ENCODE measurements at places on chromosomes 13 and 19.

- no peak for DNase-seq
These were observed 15.9 kb downstream of the DYRK1B start for GRCh38 chr19:39817888-39818561.

- DNase-seq = no peak
These were observed 2.8 kb upstream of the USF2 start for GRCh38 chr19:35265900-35266519.

- no peak for DNase-seq
These were observed 3.0 kb downstream of the GTPBP3 start for GRCh38 chr19:17340302-17340870.

GRCh38 chr19:57242821-57243220, 2.4 kb downstream of the ZNF805 start:
- DNase-seq = no peak

DNA sequence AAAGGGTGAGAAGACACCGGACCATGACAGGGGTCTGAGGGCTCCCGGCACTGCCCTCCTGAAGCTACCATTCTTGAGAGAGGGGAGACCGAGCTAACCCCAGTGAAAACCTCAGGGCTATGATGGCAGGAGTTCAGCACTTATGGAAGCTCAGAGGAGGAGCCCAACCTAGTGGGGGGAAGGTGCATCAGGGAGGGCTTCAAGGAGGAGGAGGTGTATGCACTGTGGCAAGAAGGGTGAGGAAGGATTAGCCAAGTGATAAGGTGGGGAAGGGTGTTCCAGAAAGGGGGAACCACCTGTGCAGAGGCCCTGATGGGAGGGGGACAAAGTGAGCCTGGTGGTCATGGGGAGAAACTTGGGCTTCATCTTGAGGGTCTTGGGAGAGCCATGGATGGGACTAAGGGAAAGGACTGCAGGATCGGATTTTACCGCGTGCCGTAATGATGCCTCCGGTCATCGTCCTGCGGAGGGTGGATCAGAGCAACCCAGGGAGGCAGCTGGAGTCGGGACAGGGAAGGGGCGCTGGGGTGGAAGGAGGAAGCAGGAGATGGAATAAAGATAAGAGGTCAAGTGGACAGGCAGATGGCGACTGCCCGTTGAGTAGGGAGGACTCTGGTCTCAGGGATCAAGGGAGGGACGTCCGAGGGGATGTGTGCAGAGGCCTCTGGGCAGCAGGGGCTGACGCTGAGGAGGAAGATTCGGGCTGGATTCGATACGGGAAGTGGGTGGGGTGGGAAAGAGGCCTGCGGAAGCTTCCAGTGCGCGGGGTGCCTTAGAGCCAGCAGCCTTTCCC, 13.3 kb upstream of the PSMD8 start:
- no peak for DNase-seq

- DNase-seq = no peak
These were observed 5.2 kb downstream of the TRIM28 start for GRCh38 chr19:58548859-58549663.

DNA sequence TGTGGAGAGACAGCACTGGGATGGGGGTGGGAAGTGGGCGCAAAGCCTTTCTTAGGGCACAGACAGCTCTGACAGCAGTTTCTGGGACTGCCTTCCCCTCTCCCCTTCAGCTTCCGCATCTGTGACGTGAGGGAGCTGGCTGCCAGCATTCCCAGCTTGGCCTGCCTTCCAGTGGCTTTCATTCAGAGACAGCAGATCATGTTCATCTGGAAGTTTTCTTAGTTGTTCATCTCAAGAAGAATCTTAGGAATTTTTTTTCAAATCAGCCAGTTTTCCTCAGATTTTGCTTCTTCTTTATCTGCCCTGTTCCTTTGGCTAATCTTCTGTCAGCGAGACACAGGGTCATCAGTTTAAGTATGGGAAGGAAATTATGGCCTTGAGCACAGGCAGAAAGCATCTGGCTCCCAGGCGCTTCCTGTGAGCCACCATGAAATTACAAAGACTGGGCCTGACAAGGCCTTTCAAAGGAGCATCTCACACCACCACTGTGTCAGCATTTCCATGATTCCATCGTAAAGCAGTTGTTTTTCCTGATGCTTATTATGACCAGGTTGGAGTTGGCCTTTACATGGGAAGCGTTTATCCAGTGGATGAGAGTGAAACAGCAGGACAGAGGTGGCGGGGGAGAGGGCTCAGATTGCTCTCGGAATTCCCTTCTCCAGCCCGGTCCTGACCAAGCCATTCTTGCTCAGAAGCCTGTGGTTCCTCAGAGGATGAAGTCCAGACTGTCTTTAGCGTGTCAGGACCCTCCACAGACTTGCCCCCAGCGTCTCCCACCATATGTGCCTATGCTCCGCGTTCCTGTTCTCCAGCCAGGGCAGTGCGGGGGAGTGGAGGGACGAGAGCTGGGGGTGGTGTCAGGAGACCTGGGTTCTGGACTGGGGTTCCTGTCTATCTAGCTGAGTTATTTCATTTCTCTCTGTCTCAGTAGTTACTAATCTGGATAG, 43.6 kb downstream of the ARHGAP35 start:
- DNase-seq = no peak

- no peak for DNase-seq
These were observed 16.8 kb downstream of the CLEC11A start for GRCh38 chr19:50739914-50740426.

DNA sequence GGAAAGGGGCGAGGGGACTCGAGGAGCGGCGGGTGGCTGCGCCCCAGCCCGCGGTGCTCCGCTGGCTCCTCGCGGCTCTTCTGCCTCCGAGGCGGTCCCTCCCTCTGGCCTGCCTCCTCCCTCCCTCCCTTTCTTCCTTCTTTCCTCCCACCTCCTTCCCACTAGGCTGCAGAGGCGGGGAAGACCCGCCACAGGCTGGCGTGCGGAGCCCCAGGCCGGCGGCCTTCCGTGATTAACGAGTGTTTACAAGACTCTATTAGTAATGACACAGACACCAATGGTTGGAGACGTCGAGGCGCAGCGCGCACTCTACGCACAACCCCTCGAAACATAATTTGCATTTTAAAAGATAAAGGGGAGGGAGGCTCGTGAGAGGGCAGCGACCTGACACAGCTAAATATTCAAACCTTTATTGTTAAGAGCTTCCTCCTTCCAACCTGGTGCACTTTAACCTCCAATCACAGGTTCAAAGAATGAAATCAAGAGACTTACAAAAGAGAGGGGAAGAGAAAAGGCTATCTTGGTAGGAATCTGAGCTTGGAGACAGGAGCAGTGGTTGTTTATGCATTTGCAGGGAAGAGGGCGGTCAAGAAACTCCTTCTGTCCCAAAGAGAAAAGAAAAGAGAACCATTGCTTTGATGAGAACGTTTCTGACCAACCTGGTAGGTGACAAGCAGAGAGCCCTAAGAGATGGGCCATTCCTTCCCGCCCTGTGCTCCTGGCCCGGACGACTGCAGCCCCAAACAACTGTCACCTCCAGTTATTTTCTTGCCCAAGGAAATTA, at the start of gene CDX2:
TSS of gene CDX2 (minus strand) at position 234 of the 784 bp plus-strand sequence. CDS start 309 bp downstream, outside the sequence.
- DNase-seq = no peak

DNA sequence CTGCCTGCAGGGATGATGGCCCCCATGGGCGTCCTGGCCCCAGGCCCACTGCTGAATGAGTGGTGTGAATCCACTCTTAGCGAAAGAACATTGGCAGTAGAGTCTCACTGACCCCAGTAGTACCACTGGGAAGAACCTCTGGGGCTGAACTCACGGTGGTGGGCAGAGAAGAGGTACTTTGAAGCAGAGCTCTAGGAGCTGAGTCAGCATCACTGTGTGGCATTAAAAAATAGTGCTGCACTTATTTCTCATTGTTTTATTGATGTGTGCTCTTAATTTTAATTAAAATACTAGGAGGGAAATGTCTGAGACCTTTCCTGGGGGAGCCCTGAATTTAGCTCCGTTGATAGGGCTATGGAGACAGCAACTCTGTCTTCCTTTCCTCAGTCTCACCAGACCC, 61.3 kb downstream of the CBY2 start:
- no peak for DNase-seq

DNA sequence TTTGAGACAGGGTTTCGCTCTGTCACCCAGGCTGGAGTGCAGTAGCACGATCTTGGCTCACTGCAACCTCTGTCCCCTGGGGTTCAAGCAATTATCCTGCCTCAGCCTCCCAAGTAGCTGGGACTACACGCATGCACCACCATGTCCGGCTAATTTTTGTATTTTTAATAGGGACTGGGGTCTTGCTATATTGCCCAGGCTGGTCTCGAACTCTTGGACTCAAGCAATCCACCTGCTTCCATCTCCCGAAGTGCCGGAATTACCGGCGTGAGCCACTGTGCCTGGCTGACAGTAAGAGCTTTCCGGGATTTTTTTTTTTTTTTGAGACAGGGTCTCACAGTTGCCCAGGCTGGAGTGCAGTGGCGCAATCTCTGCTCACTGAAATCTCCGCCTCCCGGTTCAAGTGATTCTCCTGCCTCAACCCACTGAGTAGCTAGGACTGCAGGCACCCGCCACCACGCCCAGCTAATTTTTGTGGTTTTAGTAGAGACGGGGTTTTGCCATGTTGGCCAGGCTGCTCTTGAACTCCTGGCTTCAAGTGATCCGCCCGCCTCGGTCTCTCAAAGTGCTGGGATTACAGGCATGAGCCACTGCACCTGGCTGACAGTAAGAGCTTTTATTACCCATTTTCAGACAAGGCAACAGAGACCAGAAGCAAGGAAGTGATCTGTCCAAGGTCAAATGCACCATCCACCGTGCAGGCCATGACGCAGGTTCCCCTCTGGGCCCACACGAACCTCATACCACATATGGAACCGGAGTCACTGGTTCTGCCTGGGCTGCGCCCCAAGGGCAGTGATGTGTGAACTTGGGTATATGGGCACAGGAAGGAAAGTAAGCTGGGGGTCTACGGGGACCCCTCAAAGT, 21.0 kb downstream of the RFX1 start:
- DNase-seq = peak; percentile 28

DNA sequence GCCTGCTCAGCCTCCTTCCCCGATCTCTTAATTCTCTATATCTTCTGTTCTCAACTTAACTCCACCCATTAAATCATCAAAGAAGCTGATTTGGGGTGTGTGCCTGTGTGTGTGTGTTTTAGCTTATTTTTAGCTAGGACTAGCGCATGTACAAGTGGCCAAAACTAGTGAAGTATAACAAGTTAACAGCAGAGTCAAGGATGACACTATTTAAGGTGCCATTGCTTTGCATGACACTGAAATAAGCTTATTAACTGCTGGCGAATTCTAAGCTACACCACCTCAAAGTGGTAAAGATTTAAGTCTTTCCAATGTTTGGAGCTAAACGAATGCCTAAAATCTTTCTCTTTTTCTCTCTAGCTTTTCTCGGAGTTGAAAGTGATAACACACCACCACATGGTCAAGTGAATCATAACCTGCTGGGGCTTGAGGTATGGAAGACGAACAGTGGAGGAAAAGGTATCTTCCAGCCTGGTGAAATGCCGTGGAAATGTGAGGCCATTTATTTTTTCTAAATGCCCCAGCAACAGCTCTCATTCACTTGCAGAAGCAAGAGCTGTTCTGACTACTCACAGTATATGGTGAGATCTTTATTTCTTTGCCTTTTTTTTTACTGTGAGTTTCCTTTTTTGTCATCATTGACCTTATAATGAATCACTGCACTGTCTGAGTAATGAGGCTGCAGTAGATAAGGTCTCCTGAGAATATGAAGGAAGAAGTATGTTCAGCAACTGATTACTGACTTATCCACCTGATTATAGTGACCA, 570.3 kb downstream of the PCDH9 start:
- no peak for DNase-seq

DNA sequence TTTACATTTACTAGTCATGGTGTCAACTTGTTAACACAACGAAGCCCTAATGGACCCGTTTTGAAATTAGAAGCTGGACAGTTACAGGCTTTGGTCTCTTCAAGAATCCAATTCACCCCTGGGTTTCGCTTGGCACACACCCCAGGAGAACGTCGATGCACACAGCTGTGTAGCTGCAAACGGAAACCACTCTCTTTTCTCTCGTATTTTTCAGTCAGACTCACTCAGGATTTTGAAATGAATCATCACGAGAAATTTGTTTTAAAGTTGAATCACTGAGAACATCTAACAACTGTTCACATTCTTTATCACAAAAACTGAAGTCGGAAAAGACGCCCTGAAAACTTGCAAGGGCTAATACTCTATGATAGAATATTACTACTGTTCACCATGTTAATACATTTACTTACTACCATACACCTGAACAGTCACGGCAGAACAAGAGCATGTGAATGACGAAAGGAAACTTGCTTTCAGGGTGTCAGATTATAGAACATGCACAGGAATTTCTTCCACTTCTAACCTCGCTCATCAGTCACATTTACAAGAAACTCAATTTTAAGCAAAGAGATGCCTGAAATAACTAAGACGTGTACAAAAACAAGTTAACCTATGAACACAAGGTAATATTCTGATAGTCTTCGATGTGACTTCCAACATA, 4.7 kb downstream of the PNMA8A start:
- DNase-seq = peak; percentile 29

DNA sequence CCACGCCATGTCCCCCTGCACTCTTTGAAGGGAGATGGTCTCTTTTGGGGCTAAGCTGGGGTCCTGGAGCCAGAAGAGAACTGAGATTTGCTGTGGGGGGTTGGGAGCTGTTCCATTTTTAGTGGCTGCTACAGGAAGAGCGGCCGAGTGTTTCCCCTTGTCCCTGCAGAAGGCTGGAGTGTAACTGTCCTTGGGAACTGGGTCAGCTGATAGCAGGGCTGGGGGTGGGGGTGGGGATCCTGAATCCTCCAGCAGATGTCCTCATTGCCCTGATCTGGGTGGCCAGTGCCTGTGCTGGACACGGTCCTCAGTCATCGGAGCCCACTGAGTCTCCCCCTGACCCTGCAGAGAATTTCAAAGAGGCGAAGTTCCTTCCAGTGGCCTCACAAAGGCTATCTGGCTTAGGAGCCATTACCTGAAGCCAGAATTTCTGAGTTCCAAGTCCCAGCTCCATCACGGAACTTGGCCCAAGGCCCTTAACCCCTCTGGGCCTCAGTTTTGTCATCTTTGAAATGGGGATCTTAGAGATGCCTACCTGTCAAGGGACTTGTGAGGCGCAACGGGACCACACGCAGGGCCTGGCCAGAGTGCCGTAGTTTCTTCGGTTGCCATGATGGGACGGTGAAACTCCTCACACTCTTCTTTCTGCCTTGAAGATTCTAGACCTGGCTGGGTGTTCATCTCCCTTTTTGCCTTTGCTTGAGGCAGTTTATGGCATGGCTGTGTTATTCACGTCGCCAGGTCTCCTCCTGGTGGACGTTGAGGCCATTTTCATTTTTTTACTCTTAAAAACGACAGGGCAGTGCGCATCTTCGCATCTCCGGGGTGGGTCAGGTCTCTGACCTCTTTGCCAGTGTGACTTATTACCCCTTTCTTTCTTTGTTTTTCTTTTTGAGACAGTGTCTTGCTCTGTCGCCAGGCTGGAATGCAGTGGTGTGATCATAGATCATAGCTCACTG, 51.9 kb downstream of the DNM2 start:
- no peak for DNase-seq

GRCh38 chr19:2978772-2979171, 1.4 kb downstream of the TLE6 start:
- DNase-seq = no peak
